ENCODE measurements at places on chromosomes 5 and 9.
A peak's percentile ranks its signal among the peaks of the same experiment; 100 is the strongest.

- DNase-seq = no peak
Observed at GRCh38 chr5:79578876-79579275, 33.4 kb upstream of the TENT2 start.

DNA sequence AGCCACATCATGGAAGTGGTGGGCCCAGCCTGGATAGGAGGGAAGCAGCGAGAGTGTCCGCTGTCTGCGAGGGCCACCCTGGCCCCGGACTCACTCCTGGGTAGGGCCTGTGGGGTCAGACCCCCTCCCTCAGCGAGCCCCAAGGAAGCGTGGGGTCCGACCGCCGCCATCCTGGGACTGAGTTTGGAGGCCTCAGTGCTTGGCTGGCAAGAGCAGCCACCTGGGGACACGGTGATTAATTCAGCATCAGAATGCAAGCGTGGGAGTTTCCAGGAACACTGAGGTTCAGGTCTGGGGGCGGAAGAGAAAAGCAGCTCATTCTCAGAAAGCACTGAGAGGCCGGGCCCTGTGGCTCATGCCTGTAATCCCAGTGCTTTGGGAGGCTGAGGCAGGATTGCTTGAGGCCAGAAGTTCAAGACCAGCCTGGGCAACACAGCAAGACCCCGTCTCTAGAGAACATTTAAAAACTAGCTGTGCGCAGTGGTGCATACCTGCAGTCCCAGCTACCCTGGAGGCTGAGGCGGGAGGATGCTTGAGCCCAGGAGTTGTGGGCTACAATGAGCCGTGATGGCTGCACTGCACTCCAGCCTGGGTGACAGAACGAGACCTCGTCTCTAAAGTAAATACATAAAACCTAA lies 18.3 kb upstream of the CAMSAP1 start:
- DNase-seq = peak; percentile 61

DNA sequence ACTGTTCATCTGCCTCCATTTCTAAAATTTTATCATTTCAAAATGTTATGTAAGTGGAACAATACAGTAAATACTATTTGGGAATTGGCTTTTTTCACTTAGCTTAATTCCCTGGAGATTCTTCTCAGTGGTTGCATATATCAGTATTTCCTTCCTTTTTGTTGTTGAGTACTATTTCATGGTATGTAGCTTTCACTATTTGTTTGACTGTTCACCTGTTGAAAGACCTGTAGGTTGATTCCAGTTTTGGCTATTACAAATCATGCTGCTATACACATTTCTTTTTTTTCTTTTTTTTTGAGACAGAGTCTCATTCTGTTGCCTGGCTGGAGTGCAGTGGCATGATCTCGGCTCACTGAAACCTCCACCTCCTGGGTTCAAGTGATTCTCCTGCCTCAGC lies 33.0 kb upstream of the PWWP2A start:
- no peak for DNase-seq

DNA sequence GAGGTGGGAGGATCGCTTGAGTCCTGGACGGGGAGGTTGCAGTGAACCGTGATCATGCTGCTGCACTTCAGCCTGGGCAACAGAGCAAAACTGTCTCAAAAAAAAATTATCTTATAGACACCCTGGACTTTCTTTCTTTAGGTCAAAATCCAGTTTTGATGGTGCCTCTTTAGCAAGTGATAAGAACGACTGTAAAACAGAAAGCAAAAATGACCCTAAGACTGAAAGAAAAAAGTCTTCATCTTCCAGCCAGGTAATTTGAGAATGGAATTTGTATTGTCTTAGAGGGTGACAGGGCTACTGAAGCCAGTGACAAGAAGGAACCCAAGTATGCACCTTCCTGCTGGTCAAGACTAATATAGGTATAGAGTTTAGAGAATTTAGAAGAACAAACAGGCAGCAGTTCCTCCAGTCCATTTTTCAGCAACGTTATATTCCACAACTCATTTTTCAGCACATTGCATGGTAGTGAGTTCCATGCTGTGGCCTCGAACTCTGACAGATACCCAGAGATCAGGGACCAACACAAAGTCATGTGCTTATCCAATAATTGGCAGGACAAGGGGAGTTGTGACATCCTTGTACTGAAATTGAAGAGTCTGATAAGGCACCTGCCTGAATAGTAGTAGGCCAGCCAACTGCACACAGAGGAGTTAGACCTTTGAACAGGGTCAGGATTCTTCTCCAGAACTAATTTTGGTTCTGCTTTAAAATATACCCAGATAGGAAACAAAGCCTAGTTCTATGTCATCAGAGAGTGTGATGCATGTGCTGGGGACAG lies 46.5 kb downstream of the GRAMD2B start:
- no peak for DNase-seq

GRCh38 chr5:123554601-123555000 lies 42.6 kb downstream of the CSNK1G3 start:
- DNase-seq = no peak

DNA sequence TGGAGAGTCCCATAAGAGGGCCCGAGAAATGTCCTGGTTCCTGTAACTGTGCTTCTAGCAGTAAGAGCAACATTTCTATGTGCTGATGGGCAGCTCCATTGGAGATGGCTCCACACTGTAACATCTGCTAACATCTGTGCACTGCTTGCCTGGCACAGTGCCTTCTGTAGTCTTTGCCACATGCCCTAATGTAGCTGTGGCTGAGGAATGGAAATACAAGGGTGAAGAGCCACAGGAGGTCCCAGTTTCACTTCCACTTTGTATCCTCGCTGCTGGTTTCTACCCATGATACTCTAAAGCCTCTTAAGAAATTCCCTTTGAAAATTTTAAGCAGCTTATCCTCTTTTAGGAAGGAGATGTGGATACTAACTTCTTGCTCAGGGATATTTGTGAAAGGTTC lies 97.4 kb downstream of the HOMER1 start:
- DNase-seq = no peak

- no peak for DNase-seq
Observed at GRCh38 chr9:95381221-95381620, 63.7 kb upstream of the FANCC start.

GRCh38 chr5:103476811-103477210 lies 85.8 kb downstream of the NUDT12 start:
- DNase-seq = no peak

DNA sequence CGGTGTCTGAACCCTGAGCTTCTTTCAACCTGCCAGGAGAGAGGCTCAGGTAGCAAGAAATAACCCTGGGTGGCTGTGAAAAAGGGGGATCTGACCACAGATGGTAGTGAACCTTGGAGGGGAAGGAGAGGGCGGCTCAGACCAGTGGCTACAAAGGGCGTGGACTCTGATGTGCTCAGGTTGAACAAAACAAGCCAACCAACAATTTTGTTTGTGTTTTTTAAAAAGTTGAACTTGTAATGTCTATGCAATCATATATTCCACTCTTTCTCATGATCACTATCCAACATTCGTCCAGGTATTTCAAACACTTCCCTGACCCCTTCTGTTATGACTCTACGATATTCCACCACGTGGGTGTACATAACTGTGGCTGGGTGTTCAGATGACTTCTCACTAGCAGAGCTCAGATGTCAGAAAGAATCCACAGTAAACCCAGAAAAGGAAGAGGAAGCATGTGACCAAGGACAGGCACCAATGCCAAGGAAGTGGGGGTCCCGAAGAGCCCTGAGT lies 20.0 kb downstream of the PTPN3 start:
- DNase-seq = no peak

- DNase-seq = no peak
Observed at GRCh38 chr9:121216271-121216805, 14.7 kb upstream of the RAB14 start.

GRCh38 chr5:71893451-71893850 lies 174.4 kb downstream of the CARTPT start:
- DNase-seq = no peak

- DNase-seq = no peak
Observed at GRCh38 chr5:2300421-2300820, 417.7 kb upstream of the IRX4 start.

DNA sequence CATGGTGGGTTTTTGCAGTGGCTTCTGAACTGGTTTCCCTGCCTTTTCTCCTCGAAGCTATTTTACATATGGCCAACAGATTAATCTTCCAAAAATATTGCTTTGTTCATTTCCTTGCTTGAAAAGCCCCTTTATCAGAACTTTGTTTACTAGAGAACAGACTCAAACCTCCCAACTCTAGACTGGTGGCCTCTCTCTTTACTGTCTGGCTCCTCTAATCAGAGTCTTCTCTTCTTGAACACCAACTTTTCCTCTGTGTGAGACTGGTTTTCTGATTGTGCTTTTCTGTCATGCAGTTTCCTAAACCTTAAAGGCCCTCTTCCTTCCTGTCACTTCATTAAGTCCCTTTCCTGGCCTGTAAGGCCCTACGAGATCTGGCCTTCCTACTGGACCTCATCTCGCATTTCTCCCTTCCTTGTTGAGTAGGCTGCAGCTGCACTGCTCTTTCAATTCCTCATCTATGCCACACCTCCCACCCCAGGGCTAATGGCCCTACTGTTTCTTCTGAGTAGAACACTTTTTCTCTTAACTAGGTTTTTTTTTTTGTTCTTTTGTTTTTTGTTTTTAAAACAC lies 5.7 kb downstream of the C9orf43 start:
- no peak for DNase-seq

DNA sequence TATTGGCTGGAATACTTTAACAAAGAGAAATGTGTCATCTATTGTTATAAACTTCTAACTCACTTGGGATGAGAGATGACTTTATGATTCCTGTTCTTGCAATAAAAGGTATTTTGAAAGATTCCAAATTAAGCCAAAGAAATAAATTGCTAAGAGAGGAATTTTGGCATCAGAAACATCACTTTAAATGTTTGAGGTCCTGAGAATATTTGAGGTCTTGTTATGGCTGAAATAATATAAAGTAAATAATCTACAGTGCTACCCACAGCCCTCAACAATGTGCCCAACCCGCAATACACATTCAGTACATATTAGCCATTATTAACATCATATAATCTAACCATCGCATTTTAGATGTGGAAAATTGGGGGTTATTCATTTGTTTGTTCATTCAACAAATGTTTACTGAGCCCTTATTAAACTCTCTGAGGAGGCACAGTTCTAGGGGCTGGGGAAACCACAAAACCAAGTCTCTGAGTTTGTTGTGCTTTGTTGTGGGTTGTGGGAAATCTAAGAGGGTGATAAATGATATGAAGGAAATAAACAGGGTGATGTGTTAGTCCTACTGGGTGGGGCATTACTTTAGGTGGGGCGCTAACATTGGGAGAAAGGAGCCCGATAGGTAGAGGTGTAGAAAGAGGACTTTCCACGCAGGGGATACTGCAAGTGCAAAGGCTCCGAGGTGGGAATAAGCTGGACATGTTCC lies 135.2 kb upstream of the CLINT1 start:
- DNase-seq = no peak

Measured in stimulated activated CD4-positive, alpha-beta T cell treated with anti-CD3 and anti-CD28 coated beads, Interleukin-2, amount 100 ng/mL, for 4 hours (primary cell).